ENCODE measurements at places on chromosomes 12 and 14. TPM values are rescaled to one million over a fixed set of nuclear protein-coding genes. Genes with fewer than 3 reads are reported as not detected.

RIMBP2 gene
- not detected for total RNA-seq

GSC gene
- total RNA-seq, result 0.97 TPM

- H3K4me1 ChIP-seq, result peaks cover 6% of the 10 kb centered on the region
- H3K4me3 ChIP-seq, result no peak overlapping the region
- H3K27me3 ChIP-seq, result no peaks in the 10 kb centered on the region
- H3K36me3 ChIP-seq, result no peaks in the 10 kb centered on the region
Measured at GRCh38 chr12:78316136-78316535, 485.4 kb downstream of the NAV3 start.

- H3K27ac ChIP-seq, result no peak overlapping the region
- H3K27me3 ChIP-seq, result no peaks in the 10 kb centered on the region
- H3K36me3 ChIP-seq, result no peaks in the 10 kb centered on the region
- no peak for DNase-seq
- no peaks in the 10 kb centered on the region for H3K4me1 ChIP-seq
Measured at GRCh38 chr12:99200711-99201384, 446.7 kb upstream of the GARIN6 start.

DNA sequence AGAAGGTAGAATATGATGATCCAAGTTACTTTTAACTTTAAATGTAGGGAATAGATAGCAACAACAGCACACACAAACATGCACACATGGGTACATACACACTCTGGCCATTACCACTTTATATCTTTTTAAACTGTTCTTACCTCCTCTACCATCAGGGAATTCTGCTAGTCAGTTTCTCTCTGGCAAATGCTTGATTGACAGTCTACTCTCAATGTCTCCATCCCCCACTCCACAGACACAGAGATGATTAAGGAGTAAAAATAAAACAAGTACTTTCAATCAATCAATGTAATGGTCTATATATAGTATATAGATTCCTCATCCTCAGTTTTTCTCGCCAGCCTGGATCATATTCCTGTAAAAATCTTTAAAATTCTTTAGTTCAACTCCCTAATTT, 16.1 kb upstream of the STRN3 start:
- no peaks in the 10 kb centered on the region for H3K27me3 ChIP-seq
- H3K27ac ChIP-seq, result 0 out of 2 replicates have a peak overlapping the region, but pooled peaks have one; percentile 35
- peaks cover 19% of the 10 kb centered on the region for H3K4me1 ChIP-seq
- DNase-seq, result no peak

KLRD1 gene
- total RNA-seq, result 0.03 TPM

TBK1 gene
- 26.3 TPM for total RNA-seq

NKX2-1 gene
- total RNA-seq, result not detected

- no peak overlapping the region for H3K27ac ChIP-seq
- H3K27me3 ChIP-seq, result peaks cover 68% of the 10 kb centered on the region
- no peaks in the 10 kb centered on the region for H3K36me3 ChIP-seq
- no peaks in the 10 kb centered on the region for H3K4me1 ChIP-seq
Measured at GRCh38 chr12:132448463-132448820, 41.5 kb upstream of the FBRSL1 start.

GRCh38 chr14:24331731-24332267, 3.1 kb downstream of the ADCY4 start:
- H3K36me3 ChIP-seq, result no peaks in the 10 kb centered on the region
- no peak overlapping the region for H3K27ac ChIP-seq
- peaks cover 78% of the 10 kb centered on the region for H3K27me3 ChIP-seq

- H3K27me3 ChIP-seq, result no peaks in the 10 kb centered on the region
- H3K4me1 ChIP-seq, result no peaks in the 10 kb centered on the region
- no peak overlapping the region for H3K4me3 ChIP-seq
- H3K27ac ChIP-seq, result no peak overlapping the region
- no peak for DNase-seq
Measured at GRCh38 chr12:91406920-91407341, 224.3 kb upstream of the DCN start.

GRCh38 chr12:95790033-95790916, at the start of gene NTN4:
NTN4 (minus strand) TSS chr12:95790764; CDS start chr12:95790309, 455 bp downstream.
- H3K4me1 ChIP-seq, result peaks cover 24% of the 10 kb centered on the region
- peak; percentile 74 for DNase-seq
- no peak within 1 kb of the TSS for H3K27ac ChIP-seq
- no peaks in the 10 kb centered on the region for H3K36me3 ChIP-seq
- peak within 1 kb of the TSS; percentile 92 for H3K4me3 ChIP-seq
- H3K27me3 ChIP-seq, result peaks cover 70% of the 10 kb centered on the region

KCNC2 gene
- 0.10 TPM for total RNA-seq

- H3K27me3 ChIP-seq, result peaks cover 4% of the 10 kb centered on the region
- no peak overlapping the region for H3K4me3 ChIP-seq
- peaks cover 14% of the 10 kb centered on the region for H3K4me1 ChIP-seq
Measured at GRCh38 chr12:5484426-5484825, 52.5 kb downstream of the NTF3 start.

Measured in GM23338 (cell line).